Activated CD4-positive, alpha-beta T cell treated with anti-CD3 and anti-CD28 coated beads, Interleukin-2, amount 50 U/mL, for 16 hours (primary cell): ENCODE measurements at places on chromosomes 7 and 10.

DNA sequence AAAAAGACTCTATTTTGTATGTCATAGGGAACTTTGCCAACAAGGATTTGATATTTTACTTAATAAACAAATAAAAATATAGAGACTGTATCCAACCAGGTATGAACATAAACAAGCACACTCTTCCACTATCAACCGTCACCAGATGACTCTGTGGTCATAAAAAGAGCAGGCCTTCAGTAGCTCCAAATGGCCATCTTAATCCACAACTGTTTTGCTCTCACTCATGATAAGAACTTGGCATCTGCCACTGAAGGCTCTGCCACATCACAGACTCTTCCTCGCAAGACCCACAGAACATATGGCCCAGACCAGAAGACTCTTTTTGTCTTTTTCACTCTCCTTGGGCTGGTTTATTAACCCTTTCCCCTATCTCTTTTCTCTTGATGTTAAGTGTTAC lies 98.7 kb upstream of the POM121L12 start:
- DNase-seq = no peak

- DNase-seq = no peak
Measured at GRCh38 chr7:98283887-98284222, 2.4 kb downstream of the BRI3 start.

DNA sequence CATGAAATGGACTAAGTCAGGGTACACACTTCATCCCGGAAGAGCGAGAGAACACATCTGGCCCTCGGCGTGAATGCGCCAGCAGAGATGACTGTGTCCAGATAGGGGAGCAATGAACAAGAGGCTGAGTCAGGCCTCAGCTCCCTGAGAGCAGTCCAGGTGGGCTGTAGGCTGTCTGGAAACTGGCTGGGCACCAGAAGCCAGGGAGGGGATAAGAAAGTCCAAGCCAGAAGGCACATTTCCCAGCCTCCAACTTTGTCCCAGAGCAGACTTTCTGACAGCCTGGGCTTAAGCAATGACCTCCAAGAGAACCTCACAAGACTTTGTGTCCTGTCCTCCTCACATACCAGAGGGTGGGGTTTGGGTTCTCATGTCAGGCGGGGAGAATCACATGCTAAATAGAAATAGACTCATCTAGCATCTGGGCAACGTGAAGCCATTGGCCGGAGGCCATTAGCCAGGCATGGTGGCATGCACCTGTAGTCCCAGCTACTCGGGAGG lies 157.2 kb downstream of the ARHGAP12 start:
- DNase-seq = no peak

- no peak for DNase-seq
Measured at GRCh38 chr10:18217577-18217976, 77.4 kb downstream of the CACNB2 start.

- DNase-seq = no peak
Measured at GRCh38 chr10:34236931-34237330, 578.2 kb downstream of the PARD3 start.

GRCh38 chr10:101080933-101081931 lies 19.4 kb downstream of the KAZALD1 start:
- no peak for DNase-seq
